ENCODE measurements at places on chromosomes 2 and 18.

DNA sequence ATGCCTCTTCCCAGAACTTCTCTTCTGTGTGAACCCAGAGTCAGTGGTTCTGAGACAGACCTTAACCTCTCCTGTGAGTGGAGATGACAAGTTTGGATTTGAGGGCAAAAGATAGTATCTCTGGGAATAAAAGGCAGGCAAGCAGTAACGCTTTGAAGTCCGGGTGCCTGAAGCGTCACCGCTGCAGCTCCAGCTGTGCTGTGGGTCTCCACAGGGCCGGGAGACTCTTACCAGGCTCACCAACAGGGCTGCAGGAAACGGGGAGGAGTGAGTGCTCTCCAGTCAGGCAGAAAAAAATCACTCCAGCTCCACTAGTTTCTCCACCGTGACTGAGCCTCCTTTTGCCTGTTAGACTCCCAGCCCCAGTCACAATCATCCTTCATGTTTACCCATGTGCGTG lies 79.7 kb upstream of the MAP4K4 start:
- no peak for DNase-seq

DNA sequence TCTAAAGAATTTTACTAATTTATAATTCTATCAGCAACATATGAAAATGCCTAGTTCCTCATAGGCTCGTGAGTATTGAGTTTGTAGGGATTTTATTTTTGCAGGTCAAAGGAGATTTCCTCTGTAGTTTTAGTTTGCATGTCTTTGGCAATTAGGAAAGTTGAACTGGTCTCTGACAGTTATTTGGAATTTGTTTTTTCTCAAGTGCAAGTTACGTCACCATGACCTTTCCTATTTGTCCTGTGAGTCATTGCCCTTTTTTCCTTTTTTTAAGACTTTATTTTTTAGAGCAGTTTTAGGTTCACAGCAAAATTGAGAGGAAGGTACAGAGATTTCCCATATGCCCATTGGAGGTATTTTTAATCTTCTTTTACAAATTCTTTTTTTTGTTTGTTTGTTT lies 29.0 kb downstream of the RAMP1 start:
- DNase-seq, result no peak

- DNase-seq, result no peak
These were observed 123.1 kb downstream of the LPIN1 start for GRCh38 chr2:11869391-11869991.

DNA sequence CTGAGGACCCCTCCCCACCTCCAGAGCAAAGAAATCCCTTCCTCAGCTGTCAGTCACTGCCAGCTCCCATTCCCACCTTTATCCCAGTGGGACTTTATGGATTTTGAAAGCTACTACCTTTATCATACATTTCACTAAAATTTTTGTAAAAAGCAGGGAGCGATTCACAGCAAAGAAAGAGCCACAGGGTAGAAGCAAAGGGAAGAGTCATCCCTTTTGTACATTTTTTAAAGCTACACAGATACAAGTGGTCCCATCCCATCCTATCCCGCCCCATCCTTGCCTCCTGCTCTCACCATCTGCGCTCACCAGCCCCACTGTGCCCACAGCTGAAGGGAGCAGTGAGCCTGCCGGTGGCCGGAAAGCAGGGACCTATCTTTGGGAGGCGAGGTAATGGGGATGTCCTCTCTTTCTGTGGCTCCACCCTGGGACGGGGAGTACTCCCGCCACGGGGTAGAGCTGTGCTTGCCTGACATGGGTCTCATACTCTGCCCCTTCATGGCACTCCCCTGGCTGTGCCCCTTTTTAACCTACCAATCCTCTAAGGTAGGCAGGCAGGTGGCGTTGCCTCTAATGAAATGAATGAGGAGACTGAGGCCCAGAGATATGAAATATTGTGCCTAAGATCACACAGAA lies 13.2 kb downstream of the SH2D6 start:
- DNase-seq, result no peak

- DNase-seq, result no peak
These were observed 177.2 kb downstream of the BCL11A start for GRCh38 chr2:60376252-60376651.

GRCh38 chr2:80169811-80170594 lies 134.5 kb downstream of the LRRTM1 start:
- no peak for DNase-seq

DNA sequence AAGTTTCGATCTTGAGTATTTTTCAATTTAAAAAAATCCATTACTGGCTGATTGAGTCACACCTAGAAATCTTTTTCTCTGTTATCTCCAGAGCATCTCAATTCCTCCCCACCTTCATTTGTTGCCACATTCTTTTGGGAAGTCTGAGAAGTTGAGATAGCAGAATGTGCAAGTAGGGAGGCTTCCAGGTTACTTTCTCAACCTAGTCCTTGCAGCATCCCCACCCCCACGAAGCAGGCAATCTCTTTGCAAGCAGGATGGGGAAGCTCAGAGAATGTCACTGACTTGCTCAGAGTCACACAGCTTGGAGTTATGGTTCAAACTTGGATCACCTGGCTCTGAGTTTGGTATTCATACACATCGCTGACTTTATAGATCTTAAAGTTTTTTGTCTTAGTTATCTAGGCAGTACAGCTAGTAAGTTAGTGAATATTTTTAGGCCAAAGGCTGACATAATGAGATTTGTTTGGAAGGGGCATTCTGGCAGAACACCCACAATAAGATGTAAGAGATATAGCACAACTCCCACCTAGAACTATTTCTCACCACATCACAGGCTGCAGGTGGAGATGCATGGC lies 25.9 kb upstream of the LCLAT1 start:
- DNase-seq, result no peak

GRCh38 chr2:197904446-197904845 lies 100.1 kb downstream of the PLCL1 start:
- no peak for DNase-seq

DNA sequence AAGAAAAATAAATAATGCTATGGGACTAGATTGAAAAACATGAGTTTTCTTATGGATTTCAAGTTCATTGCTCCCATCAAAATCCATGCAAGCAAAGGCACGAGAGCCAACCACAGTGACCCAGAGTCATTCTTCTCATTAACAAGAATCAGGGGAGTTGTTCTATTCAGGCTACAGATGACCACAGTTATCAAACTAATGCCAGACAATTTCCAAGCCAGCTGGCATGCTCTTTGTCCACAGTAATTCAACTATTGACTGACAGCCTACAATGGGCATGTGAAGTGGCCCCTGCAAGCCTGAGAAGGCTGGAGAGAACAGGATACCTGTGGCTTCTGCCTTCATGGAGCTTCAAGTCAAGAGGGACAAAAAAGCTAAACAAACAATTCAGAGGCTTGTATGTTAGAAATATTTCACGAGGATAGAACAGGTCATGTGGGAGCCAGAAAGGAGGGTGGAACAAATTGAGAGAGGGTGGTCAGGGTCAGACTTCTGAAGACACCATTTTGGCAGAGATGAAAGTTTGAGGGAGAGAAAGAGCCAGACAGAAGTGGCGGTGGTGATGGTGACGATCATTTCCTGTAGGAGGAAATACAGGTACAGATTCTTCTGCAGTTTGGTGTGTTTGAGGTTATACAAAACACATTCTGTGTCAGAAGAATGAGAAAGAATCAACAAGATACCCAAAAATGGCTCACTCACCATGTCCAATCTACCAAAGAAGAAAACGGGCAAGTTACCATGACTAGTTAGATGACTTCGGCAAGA lies 732.4 kb downstream of the RNF144A start:
- no peak for DNase-seq

DNA sequence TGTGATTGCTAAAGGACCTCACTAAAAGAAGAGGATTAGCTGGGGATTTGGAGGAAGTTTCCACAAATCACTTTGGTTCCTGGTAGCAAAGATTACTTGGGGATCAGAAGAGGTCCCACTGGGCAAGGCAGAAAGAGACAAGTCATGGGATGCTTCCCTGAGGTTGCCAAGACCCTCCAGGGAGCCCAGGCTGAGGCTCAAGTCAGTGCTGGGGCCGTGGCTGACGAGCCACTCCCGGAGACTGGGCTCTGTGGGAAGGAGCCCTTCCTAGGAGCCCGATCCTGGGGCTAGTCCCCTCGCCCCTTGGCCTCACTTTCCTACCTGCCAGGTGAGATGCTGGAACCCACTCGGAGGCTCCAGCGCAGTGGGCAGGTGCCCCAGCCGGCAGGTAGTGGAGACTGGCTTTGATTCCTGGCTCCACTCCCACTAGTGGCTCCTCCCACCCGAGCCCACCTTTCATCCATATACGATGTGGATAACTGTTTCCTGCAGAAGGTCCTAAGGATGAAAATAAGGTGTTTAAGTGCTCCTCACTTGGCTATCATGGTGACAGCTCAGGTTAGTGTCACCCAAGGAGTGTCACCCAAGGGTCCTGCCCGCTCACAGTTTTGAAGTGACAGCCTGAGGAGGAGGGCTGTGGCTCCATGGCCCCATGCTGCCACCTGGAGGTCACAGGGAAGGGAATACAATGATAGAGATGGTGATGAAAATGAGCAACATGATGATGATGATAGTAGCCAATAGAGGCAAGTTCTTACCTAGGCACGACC lies 100.5 kb downstream of the CAPN13 start:
- DNase-seq, result peak; percentile 19

DNA sequence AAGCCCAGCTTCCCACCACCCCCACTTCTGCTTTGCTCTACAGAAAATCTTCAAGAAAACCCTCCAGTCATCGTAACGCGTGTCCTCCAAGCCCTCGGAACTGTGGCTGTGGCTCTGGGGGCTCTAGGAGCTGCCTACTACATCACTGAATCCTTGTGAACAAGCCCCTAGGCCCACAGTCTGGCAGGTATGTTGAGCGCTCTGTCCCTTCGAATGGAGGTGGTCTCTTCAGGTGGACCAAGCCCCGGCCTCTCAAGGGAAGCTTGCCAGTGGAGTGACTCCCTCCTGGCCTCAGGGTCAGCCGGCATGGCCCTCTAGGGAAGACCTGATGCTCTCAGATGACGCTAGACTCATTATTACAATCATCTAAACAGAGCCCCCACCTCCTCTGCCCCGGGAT lies 6.7 kb downstream of the SPATA3 start:
- DNase-seq, result no peak

- no peak for DNase-seq
These were observed 13.8 kb downstream of the CYP26B1 start for GRCh38 chr2:72133721-72134407.

DNA sequence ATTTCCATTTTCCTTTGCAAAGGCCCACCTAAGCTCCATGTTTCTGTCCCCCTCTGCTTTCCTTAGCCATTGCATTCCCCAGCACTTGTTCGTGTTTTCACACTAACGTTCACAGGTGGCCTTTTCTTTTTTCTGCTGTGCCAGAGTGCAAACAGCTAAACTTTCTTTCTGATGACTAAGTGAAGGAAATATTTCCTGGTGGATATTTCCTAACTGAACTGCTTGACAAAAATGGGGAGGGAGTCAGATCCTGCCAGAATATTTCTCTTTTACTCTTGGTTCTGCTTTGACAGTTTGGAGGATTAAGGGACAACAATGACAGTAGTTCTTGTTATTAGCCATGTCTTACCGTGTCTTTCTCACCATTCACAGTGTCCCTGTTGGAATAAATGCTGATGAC lies 344.0 kb downstream of the ARHGAP15 start:
- no peak for DNase-seq

Measured in stimulated activated CD8-positive, alpha-beta memory T cell treated with anti-CD3 and anti-CD28 coated beads, Interleukin-4, amount 100 ng/mL, for 1 hour (primary cell).